Cardiac atrium fibroblast (primary cell): ENCODE measurements at places on chromosomes 6 and 20. TPM values are rescaled to one million over a fixed set of nuclear protein-coding genes. Genes with fewer than 3 reads are reported as not detected.

The MMS22L gene
- total RNA-seq, result 6.3 and 9.6 TPM in 2 replicates

The AGER gene
- 1.6 and 2.6 TPM in 2 replicates for total RNA-seq

The OLIG3 gene
- not detected in 2 replicates for total RNA-seq

The FHL5 gene
- total RNA-seq, result 0.18 TPM in 1 of 2 replicates, not detected in the other

The AIG1 gene
- total RNA-seq, result 12.8 and 13.4 TPM in 2 replicates

The DPPA5 gene
- not detected in 2 replicates for total RNA-seq

The KCNK5 gene
- not detected in 2 replicates for total RNA-seq

The SLCO4A1 gene
- total RNA-seq, result 0.32 and 0.54 TPM in 2 replicates

The CCN5 gene
- 4.1 and 5.8 TPM in 2 replicates for total RNA-seq

The CD93 gene
- 7.8 and 26.4 TPM in 2 replicates for total RNA-seq

The RHAG gene
- not detected in 2 replicates for total RNA-seq

The RAB23 gene
- 15.2 and 23.3 TPM in 2 replicates for total RNA-seq
